Germinal center (tissue), 1 donor: ENCODE measurements at places on chromosomes 1 and 21.

DNA sequence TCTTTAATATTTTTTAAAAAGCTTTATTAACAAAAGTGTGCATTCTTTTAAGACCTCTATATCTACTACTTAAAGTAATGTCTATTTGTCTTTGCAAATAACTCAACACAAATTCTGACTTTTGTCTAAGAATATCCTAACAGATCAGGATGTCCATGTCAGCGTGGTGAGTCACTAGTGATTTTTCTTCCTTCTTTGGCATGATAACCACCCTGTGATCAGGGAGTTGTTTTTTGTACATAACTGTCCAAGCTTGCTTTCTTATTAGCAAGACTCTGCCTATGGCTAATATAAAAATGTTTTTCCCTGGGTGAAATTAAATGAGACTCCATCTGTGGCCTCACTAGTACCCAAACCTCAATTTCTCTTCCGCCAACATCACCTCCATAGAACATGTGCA lies 688.9 kb upstream of the ADGRL2 start:
- no peak for DNase-seq

DNA sequence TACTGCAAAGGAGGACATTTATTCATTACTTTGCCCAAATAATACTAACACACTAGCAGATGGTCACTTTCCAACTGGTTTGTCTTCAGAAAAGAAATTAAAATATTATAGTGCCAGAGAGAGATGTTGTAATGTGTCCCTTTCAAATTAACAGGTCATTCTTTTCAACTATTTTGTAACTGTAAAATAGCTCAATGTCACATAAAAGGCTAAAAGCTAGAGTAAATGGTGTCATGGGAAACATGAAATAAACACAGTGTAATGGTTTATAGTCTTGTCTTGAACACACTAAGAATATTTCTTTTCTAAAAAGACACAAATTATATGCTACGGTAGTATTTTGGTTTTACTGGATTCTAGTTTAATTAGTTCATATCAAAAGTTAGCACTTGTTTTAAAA lies 77.8 kb downstream of the ADGRL2 start:
- no peak for DNase-seq

DNA sequence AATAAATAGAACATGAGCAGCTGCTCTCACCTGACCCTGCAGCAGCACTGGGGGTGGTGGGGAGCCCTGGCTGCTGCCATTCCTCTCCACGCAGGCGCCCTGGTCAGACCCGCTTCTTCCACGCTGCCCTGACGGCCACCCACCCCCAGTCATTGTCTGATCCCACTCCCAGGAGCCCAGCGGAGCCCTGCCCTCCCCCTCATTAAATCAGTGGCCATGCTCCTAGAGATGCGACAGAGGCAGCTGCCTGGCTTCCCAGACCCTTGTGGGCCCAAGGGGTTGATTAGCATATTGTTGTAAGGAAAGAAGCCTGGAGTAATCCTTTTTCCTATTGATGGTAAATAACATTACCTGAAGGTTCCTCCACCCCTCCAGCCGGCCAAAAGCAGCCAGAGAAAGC lies 301.5 kb downstream of the RRAGC start:
- no peak for DNase-seq

GRCh38 chr1:17601643-17602382 lies 62.3 kb downstream of the ARHGEF10L start:
- no peak for DNase-seq

- no peak for DNase-seq
Observed at GRCh38 chr1:26075421-26076144, 8.2 kb upstream of the TRIM63 start.

GRCh38 chr1:228107636-228108035 lies 1.5 kb downstream of the MRPL55 start:
- no peak for DNase-seq

DNA sequence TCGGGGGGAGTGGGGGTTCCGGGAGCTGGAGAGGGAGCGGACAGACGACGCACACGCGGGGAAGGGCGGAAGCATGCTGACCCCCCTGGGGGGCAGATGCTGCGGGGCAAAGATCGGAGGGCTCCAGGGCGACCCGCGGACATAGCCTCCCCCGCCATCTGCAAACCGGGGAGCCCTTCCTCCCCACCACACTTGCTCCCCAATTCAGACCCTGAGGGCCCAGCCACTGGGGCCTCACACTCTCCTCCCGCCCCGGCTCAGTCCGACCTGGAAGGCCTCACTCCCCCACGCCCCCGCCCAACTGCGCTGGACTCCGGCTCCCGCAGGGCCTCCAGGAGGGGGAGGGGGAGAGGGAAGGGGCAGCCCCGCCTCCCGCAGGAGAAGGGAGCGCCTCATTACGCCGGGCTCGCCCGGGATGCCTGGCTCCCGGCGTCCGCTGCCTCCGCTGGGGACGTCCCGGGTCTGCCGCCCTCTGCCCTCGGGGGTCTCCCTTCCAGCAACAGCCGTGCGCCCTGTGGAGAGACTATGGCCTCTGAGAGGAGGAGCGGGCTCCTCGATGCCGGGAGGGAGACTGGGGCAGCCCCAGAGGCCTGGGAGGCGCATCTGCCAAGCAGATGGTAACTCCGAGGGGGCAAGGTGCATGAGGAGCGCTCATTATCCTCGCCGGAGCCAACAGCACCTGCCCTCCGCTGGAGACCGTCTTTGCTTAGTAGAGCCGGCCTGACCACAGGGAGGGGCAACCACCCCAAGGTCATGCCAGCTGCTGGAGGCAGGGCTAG lies 636 bp upstream of the CAMK2N1 start:
- DNase-seq, result no peak

DNA sequence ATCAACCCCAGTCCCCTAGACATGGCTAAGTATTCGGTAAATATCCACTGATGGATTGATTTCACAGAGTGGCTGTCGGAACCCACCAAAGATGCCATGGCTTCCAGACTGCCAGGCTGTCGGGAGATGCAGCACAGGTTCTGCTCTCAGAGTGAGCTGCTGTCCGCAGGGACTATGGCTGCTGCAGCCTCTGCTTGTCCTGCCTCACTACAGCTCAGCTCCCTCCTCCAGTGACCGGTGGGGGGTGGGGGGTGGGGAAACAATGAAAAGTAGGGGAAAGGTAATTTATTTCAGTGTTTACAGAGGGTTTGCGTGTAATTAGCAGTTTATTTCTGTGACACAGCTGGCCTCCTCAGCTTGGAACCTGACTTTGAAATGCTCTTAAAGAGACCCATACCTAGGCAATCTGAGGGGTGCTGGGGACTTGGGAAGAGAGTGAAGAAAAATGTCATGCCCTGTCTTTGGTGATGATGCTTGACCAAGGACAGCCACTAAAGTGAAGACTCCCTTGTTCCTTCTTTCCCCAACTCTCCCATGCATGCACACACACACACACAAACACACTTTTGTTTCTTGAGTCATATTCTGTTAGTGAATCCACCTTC lies 109.0 kb downstream of the CACNA1E start:
- DNase-seq, result no peak

DNA sequence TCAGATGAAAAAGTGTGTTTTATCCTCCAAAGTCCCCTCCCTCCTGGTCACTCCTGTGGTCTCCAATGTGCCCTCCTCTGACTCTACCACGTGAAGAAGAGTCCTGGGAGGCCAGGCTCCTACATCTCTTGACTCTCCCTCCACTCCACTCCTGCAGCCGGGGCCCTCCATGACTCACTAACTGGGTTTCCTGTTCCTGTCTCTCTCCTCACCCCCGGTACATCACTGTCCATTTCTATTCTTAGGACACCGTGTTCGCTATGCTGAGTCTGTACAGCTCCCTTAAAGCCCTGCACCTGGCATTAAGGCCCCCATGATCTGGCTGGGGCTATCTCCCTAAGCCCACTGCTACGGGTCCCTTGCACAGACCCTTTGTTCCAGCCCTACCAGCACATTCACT lies 93.4 kb downstream of the BCAR3 start:
- DNase-seq, result no peak

GRCh38 chr1:161481624-161482392 lies 23.4 kb upstream of the FCGR2A start:
- DNase-seq, result no peak

DNA sequence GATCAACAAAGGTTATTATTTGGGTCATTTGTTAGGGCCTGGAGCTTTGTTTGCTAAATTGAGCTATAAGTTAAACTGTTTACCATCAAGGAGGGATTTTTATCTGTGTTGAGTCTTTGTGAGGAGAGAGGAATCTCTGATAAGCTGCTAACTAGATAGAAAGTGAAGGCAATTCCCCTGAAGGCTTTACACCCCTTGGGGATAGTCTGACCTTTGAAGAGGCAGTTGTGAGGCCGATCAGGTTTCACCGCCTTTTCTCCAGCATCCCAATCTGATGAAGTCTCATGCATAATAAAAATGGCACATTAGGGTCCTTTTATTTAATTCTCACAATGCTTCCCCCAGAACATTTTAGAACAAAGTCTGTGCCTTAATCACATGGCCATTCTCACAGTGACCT lies 21.8 kb downstream of the C1orf21 start:
- DNase-seq, result no peak

DNA sequence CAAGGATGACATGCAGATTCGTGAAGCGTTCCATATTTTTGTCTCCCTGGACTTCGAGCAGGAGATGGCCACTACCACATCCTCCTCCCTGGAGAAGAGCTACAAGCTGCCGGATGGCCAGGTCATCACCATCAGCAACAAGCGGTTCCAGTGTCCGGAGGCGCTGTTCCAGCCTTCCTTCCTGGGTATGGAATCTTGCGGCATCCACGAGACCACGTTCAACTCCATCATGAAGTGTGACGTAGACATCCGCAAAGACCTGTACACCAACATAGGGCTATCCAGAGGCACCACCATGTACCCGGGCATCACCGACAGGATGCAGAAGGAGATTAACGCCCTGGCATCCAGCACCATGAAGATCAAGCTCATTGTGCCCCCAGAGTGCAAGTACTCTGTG lies 3.3 kb downstream of the TMEM222 start:
- DNase-seq, result no peak

DNA sequence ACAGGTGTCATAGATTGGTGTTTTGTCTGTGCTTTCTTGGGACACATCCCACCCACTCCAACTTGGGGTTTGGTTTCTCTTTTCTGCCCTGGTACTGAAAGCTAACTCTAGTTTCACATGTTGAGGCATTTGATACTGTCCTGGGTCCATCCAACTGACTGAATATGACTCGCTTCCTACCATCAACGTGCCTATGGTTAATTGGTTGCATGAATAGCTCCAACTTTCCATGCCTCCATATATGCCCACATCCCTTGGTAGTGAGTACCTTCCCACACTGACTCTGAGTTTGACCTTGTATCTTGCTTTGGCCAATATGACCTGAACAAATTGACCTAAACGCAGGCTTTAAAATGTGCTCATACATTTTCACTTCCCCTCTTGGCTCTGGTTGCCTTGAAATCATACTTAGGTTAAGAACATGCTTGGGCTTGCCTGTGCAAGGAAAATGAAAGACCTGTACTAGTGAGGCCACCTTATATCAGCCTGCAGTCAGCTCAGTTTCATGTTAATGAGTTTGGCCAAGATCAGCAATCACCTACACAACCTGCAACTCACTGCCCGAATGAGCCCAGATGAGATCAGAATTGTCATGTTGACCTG lies 81.0 kb upstream of the KCNK2 start:
- no peak for DNase-seq

DNA sequence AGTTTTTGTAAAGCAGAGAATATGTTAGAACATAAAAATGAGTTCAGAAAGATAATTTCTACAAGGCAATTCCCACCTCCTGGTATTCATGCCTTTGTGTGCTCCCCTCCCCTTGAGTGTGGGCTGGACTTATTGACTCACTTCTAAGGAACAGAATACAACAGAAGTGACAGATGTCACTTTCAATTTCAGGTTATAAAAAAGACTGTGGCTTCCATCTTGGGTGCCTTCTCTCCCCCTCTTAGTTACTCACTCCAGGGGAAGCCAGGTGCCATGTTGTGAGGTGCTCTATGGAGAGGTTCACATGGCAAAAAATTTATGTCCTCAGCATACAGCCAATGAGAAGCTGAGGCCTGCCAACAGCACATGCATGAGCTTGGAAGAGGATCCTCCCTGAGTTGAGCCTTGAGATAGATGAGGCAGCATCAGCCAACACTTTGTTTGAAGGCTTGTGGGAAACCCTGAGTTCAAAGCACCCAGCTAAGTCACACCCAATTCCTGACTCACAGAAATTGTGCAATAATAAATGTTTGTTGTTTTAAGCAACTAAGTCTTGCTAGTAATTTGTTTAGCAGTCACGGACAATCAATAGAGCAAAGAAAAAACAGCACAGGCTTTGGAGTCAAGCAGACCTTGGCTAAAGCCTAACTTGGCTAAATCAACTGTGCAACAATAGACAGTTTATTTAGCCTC lies 73.5 kb upstream of the NGF start:
- DNase-seq, result no peak

DNA sequence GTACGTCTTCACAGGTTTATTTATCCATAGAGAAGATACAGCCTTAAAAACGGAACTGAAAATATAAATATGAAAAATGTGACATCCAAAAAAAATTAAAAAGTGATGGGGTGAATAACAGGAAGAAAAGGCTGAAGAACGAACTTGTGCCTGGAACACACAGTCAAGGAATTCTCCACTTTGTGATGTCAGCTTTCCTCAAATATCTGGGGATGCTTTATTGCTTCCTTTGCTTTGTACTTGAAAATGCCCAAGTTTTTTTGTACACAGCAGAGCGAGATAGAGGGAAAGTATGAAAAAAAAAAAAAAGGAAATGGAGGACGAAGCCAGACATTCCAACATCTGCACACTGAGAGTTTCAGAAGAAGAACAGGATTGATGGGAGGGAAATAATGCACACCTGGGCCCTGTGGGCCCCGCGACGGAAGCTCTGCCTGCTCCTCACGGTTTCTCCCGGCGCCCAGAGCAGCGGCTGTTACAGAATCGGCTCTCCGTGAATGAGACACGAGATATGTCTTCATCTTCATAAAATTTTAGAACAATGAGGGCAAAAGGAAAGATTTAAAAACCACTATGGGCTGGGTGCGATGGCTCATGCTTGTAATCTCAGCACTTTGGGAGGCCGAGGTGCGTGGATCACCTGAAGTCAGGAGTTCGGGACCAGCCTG lies 10.0 kb upstream of the LRRC3 start:
- no peak for DNase-seq

- no peak for DNase-seq
Observed at GRCh38 chr21:44382536-44382935, 29.1 kb downstream of the TRPM2 start.

GRCh38 chr1:64948905-64949833 lies 17.2 kb downstream of the JAK1 start:
- DNase-seq, result no peak

DNA sequence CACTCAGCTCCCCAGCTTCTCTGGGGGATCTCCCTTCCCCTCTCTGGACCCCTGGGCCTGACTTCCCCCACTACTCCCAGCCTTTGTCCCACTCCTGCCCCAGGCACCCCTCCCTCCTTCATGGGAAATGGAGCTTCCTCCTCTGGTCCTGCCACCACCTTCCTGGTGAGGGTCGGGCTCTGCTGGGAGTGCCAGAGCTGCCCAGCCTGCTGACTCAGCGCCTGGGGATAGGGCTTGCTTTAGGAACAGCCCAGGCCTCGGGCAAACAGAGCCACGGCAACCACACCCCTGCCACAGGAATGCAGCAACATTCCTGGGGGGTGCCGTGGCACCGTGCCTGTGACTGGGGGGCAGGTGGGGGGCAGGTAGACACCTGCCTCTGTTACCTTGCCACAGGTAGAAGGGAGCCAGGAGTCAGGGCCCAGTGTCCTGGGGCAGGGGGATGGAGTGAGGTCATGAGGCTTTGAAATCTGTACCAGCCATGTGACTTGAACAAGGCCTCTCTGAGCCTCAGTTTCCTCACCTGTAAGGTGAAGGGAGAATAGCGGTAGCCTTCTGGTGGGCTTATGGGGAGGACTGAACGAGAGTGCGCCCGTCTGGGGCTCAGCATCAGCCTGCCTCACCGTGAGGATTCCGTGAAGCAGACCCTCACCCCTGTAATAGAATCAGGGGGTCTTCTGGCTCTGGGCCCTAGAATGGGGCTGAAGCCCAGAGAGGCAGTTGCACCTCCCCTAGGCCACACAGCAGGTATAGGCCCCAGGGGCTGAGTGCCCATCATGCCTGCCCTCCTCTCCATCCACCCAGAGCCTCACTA lies 17.8 kb upstream of the EPHA2 start:
- DNase-seq, result no peak
